ENCODE measurements at places on chromosomes 7 and 10.

DNA sequence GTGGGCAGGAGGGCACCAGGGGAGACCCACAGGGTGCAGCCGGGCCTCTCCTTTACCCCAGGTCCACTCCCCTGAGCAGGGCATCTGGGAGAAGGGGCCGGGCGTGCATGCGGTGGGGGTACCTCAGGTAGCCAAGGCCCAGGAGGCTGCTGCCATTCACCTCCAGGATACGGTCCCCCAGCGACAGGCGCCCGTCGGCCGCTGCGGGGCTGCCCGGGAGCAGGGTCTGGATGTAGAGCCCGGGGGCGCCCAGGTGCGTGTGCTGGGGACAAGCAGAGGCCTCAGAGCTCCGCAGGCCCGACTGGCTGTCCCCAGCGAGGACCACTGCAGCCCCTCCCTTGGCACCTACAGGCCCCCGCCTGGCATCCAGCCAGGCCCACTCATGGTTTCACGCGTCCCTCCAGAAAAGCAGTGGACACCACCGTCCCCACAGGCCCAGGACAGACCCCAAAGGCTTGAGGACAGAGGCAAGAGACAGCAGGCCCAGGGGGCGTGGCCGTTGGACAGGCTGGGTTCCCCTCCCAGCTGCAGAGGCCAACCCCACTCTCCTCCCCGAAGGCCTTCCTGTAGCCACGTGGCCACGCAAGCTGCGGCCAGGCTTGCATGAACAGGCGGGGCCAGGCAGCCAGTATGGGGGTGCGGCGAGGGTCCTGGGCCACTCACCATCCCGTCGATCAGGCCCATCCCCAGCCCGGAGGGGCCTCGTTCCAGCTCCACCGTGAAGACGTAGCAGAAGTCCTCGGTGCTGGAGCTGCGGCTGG, 24.3 kb downstream of the AP5Z1 start:
- no peak for DNase-seq

DNA sequence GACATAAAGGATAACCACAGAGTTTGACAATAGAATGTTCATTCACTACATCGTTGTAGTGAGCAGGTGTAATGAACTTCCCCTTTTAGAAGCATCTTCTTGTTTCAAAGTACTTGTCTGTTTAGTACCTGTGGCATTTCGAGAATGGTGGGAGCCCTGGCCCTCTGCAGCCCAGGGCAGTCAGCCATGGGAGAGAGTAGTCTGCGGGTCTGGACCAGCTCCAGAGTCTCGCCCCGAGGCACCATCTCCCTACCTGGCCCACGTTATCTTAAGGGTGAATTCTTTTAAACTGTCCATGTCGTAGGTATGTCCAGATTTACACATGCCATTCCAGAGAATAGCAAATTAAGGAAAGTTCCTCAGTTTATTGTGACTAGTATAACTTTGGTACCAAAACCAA, 99.7 kb downstream of the BMPR1A start:
- DNase-seq: no peak

DNA sequence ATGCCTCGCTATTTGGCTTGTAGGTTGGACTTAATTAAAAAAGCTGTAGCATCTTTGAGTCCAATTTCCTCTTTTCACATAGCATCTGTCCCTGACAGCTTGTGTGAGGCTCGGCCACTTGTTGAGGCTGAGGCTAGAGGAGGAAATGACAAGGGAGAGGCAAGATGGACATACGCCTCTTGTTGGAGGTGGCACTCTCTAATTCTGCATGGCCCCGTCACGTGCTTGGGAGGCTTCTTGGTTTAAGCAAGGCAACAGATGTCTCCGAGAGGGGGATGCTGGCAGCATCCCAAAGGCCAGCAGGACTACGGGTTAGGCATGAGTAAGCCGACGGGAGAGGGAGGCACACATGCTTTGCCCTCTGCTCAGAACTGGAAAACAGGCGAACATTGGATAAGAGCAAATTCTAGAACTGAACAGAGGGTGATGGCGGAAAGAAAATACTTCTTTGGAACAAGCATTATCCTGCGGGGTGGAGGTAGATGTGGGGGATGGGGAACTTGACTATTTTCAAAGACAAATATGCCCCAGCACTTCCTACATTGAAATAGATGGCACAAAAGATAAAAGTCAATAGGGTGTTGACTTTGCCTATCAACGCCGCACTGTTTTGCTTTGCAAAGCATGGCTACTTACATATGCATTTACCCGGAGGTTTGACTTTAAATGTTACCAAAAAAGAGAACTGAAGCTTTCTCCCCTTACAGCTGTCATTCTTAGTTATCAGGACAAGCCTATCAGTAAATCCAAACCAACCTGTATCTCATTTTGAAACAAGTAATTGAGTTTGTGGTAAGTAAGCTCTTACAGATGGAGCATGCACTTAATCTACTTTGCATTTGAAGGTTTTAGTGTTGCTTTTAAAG, 94.8 kb downstream of the CHN2 start:
- no peak for DNase-seq

- no peak for DNase-seq
These were observed 164.6 kb downstream of the AVL9 start for GRCh38 chr7:32659853-32660252.

DNA sequence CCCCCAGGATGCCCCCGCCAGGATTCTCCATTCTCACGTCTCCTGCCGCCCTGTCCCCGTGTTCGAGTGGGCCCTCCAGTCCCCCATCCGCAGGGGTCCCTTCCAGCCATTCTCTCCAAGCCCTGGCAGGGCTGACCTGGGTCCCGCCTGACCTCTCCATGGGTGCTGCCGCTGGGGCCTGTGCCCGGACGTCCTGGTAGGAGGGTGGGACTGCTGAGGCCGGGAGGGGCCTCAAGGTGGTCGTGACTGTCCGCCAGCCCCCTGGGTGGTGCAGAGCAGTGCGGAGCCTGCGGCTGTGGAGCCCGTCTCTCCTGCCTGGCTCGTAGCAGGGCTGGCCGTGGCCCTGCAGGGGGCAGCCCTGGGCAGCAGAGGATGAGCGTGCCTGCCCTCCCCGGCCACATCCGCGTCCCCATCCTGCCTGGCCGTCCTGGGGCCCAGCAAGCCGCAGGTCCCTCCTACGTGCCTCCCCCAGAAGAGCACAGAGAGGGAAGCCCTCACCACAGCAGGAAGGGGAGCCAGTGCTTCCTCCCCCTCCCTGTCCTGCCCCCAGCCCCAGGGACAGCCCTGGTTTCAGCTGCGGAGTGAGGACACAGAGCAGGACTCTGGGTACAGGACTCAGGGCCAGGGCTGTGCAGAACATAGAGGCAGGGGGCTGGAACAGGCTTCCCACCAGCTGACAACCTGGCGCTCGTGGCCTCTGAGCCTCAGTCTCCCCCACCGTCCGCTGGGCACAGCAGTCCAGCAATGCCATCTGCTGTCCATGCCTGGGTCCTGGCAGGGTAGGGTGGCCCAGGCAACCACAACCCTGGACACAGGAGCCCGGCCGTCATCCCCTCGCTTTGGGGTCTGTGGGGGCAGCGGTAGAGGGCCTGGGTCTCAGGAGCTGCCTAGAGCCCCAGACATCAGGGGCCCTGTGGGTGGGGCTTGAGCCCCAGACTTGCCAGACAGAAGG, 1.5 kb upstream of the GRIFIN start:
- no peak for DNase-seq

DNA sequence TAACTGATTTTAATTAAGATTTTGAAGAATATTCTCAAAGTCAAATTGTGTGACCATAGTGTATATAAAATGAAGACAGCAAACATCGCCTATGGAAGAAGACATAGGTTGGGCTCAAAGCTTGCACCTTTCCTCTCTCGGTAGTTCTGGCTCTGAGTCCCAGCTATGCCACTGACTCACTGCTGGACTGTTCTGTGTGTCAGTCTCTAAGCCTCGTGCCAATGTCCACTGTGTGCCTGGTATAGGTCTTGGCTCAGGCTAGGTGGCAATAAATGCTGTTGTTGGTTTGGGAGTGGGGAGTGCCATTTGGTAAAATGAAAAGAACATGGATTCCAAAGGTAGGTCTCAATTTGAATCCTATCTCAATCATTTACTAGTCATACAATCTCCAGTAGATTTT, 137.5 kb upstream of the RHEB start:
- DNase-seq: no peak

- no peak for DNase-seq
These were observed 137.7 kb downstream of the DKK1 start for GRCh38 chr10:52451817-52452216.

DNA sequence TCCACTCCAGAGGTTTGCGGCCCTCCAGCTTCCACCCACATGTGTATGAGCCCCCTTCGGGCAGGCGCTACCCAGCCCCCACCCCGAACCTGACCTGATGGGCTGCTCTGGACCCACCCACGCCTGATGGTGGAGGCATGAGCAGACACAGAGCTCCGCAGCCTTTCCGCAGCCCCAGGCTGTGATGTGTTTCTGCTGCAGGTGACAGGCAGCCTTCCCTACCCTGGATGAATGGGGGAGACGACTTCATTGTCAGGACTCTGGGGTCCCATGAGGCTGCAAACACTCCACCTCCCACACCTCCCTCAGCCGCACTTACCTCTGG, 61.2 kb downstream of the OAT start:
- DNase-seq: no peak

- no peak for DNase-seq
These were observed 81.6 kb downstream of the PRKAG2 start for GRCh38 chr7:151795168-151795811.

DNA sequence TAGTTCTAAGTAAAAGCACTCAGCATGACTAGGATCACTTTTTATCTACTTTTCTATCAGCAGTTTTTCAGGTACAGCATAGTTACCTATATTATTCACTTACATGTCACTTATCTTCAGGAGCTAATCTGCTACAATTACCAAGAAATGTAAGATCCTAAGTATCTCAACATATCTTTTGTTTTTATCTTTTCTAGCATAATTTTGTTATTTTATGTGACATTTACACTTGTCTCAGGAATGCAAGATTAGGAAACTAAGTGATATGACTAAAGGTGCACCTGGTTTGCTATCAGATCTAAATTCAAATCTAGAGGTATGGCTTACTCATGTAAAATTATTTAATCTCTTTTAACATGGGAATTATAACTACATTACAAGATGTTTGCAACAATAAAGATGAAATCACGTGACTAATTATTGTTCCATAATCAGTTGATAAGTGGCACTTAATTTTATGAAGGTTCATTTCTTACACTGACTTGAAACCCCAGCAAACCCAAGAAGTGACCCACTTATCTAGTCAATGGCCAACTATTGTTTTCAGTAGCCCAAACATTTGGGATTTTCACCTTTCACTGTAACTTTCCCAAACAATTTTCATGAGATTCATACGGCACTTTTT, 390.3 kb upstream of the PCDH15 start:
- DNase-seq: no peak

GRCh38 chr10:3874990-3875841, 90.2 kb upstream of the KLF6 start:
- no peak for DNase-seq

GRCh38 chr7:1423264-1423811, 35.9 kb downstream of the MICALL2 start:
- DNase-seq: no peak

- no peak for DNase-seq
These were observed 30.4 kb upstream of the DDC start for GRCh38 chr7:50595491-50596102.

DNA sequence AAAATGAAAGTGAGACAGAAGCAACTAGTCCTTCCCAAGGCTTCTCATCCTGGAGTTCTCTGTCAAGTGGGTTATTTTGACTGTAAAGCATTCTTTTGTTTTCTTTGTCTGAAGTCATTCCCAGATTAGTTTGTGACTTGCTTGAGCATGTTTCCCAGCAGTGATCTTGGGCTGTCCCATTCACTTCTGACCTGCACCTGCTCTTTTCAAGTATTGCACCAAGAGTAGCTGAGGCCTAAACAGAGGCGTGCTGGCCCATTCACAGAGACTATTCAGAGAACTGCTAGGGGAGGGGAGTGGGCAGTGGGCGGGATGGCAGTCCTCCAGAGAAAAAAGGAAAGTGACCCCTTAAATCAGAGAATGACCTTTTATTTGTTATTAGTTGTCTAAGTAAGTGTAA, 61.3 kb downstream of the CACNA2D1 start:
- no peak for DNase-seq

DNA sequence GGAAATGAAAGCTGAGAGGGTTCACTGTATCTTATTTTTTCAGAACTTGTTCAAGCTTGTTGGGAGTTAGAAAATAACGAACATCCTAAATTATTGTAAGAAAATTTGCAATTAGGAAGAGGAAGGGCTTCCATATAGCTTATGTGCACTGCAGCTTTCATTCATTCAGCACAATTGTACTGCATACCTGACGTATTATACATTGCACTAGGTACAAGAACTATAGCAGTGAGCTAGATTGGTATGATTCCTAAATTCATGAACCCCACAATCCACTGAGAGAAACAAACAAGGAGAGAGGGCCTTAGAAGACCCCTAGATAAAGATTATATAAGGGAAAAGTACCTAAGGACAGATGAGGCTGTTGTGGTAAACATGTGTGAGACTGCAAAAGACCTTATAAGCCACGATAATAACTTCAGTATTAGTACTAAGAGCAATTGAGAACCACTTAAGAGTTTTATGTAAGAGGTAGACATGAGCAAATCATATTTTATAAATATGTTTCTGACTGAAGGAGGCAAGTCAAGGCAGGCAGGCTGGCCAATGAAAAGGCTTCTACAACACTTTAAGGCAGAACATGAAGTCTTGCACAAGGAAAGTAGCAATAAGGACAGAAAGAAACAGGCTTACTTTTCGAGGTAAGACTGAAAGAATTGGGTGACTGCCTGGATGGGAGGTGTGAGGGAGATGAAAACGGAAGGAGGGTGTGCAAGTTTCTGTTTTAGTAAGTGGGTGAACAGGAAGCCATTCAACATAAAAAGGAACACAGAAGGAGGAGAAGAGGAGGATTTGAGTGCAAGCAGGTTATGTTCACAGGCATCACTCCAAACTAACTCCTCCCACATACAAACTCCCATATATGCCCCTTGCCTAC, 77.9 kb upstream of the LRRN3 start:
- DNase-seq: no peak

All from renal cortex interstitium (tissue), 15 donors.